ENCODE measurements at places on chromosomes 3 and 15.

GRCh38 chr3:136861890-136862616 is at the start of gene NCK1:
NCK1 (plus strand) TSS chr3:136862208; CDS start chr3:136928002, 65,794 bp downstream.
- DNase-seq: peak; percentile 87

GRCh38 chr15:70137967-70138366 is 40.2 kb upstream of the TLE3 start:
- DNase-seq: no peak

DNA sequence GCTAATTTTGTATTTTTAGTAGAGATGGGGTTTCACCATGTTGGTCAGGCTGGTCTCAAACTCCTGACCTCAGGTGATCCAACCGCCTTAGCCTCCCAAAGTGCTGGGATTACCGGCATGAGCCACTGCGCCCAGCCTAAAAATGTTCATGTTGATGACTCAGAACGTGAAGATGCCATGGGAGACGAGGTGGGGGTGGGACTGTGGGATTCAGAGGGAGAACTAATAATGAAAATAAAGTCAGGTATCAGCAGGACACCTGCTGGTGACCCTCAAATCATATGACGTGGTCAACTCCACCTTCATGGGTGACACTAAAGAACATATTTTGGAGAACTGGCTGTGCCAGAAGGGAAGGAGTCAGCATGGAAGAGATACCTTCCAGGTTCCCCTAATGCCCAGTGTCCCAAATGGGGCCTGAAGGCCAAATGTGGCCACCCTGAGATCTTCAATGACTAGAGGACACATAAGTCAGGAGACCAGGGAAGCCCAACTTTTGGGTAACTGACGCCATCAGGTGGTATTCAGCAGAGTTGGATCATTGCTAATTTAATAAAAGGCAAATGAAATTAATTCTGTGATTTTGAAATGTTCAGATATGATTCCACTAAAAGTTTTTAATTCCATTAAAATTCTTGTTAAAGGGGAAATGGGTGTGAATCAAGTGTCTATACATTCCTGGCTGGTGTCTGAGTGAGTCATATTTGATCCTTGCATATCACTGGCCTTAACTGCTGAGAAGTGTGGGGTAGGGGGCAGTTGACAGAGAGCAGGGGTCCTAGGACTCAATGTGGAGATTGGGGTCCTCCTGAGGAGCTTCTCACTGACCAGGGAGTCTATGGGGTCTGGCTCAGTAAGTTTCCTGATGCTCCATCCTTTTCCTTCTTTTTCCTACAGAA is 88.6 kb upstream of the GSK3B start:
- DNase-seq: no peak

GRCh38 chr3:107523539-107524325 is 970 bp downstream of the BBX start:
- DNase-seq: no peak

Data from AG04449 (cell line).